Activated naive CD8-positive, alpha-beta T cell treated with anti-CD3 and anti-CD28 coated beads, Interleukin-2, amount 50 U/mL, for 24 hours (primary cell): ENCODE measurements at places on chromosomes 5 and 9.

GRCh38 chr9:108056805-108057386, 567.3 kb upstream of the KLF4 start:
- no peak for DNase-seq

DNA sequence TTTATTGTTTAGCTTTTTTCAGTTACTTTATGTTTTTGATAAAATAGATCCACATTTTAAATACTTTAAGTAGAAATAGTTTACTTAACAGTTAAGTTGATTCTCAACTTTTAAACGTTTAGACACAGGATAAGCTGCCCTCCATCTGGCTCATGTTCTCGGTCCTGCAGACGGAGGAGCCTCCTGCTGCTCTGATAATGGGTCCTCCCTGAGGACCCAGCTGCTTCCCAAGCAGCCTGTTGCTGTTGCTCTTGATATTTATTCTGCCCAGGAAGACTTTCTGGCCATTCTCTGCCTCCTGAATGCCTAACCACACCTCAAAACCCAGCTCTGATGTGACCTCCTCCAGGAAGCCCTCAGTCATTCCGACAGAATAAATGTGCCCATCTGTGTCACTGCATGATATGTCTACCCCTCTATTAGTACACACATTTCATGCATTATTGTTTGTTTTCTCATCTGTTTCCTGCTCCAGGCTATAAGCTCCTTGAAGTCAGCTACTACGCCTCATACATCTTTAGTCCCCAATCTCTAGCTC, 267.2 kb upstream of the MSX2 start:
- DNase-seq = no peak

- no peak for DNase-seq
Observed at GRCh38 chr5:113084402-113085083, 107.9 kb downstream of the DCP2 start.

DNA sequence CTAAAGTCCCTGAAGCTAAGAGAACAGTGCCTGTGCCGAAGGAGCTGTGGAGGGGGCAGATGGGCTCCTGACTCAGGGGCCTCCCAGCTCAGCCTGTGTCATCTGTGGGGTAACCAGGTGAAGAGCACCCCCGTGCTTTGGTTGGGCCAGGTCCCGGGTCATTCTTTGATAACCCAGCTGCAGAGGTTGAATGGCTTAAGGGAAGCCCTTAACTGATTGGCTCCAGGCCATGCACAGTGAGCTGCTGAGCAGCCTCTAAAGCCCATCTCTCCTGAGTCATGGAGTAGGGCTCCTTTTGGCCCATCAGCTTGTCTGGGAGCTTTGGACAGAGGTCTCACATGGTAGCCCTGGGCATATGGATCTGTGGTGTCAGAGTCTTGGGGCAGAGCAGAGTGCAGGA, 28.7 kb downstream of the COL27A1 start:
- DNase-seq = no peak

GRCh38 chr5:104702212-104702611, 1139.6 kb upstream of the NUDT12 start:
- DNase-seq = no peak

DNA sequence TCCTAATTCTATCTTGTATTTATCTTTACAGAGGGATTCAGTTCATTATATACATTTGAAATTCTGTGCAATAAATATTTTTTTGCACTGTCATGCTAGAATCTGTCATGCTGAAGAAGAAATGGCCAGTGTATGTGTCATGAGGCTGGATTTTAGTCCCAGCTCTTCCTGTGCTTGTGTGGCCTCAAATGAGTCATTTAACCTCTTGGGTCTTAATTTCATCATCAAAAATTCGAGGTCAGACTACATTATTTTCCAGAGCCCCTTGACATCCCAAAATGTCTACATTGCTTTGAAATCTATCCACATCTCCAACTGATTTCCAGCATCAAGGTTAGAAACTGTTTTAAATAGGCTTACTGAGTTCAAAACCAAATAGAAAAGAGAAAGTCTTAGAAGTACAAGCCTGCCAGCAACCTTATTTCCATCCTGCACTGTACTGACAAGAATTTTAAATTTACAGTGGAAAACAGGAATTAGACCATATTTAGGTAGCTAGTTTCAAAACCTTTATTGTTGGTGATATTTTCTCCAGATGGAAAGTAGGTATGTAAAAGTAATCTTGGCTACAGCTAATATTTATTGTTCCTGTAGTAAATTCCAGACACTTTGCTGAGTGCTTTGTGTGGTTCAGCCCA, 96.7 kb upstream of the MAMDC2 start:
- no peak for DNase-seq

DNA sequence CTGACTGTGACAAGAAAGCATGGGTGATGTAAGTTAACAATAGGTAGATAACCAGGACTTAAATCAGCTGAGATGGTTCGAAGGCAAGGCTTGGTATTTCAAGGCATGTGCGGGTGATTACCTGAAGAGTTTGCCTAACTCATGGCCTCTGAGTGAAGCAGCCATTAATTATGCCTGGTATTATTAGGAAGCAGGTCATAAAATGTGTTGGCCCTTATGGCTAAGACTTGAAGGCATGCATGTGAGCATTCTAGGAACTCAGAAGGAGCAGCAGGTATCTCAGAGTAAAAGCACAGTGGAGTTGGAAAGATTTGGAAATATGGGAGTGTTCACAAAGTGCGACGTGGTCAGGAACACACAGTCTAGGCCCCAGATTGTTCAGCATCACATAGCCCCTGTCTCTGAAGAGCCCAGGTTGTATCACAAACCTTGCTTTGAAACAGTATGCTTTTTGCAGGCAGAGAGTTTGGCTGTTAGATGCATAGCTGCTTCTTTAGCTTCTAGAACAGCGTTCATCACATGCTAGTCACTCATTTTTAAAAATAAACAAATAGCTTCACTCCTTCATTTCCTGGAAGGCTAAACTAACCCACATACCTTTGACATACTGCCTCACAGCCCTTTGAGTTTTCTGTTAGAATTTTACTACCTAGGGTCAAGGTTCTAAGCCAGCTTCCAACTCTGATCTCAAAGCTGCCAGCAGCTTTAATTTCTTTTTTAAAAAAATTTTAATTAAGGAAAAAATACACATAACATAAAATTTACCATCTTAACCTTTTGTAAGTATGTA, 2.1 kb downstream of the HEXB start:
- DNase-seq = no peak

GRCh38 chr5:137737349-137738131, 1.7 kb upstream of the KLHL3 start:
- peak; percentile 17 for DNase-seq

DNA sequence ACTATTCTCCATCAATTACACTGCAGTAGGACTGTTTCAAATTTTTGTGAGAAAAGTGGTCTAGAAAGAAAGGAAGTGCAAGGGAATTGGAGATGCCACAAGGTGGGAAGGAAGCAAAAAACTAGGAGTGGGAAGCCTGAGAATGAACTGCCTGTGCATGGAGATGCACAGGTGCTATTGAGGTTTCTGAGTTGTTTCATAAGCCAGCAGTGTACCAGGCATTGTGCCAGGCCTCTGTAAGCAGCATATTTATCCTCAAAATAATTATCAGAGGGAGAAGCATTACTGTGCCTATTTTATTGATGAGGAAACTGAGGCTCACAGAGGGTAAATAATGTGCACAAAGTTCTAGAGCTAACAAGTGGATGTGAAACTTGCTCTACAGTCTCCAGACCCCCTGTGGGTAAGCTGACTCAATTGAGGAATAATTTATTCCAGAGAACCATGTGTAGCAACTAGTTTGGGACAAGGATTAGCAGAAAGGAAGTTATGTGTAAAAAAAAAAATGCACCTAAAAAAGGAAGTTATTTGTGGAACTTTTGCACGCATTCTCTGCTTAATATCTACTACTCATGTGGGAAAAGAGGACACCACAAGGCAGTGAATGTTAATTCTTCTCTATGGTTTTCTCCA, 96.7 kb downstream of the SNCAIP start:
- DNase-seq = no peak

GRCh38 chr5:113106821-113107220, 130.2 kb downstream of the DCP2 start:
- DNase-seq = no peak

GRCh38 chr5:166022065-166022464, 2269.4 kb upstream of the WWC1 start:
- no peak for DNase-seq

DNA sequence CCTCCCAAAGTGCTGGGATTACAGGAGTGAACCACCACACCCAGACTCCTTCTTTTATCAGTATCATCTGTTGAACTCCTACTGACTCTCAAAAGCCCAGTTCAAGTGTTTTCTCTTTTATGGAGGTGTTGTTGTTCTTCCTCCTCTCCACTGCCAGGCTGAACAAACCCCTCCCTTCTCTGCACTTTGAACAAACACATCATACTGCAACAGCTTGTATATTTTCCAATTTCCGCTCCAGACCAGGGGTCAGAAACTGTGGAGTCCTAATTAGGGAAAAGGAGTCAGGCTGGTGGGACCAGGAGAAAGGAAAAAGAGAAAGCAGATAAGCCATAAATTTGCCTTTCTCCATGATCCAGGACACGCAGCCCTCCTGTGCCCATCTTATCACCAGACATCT, 148.1 kb upstream of the HMHB1 start:
- DNase-seq = no peak
